ENCODE measurements at places on chromosomes 11 and 22.

DNA sequence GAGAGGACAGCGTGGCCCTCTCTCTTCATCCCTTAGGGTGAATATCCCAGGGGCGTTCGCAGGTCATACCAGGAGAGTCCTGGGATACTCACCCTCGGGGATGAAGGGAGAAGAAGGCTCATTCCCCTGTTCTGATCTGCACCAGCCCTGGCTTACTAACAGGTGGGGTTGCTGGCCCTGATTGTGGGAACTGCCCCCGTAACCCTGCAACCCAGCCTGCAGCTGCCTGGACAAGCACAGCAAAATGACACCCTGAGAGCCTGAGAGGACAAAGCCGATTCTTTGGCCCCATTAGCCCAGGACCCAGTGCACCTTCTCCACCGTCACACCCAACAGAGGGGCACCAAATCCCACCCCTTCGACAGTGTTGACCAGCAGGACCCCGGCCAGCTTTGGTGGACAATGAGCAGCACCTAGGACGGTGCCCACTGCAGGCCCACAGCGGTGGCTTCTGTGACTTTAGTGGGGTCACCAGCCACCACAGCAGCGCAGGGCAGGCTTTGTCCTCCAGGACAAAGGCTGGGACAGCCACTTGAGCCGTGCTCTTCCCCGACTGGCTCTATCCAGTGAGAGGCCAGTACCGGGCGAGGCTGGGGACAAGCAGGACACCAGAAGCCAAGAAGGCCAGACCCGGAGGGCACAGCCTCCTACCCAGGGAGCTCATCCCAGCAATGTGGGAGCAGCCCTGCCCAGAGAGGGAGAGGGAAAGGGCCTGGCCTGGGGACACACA lies 98.5 kb upstream of the RTL6 start:
- DNase-seq = no peak

DNA sequence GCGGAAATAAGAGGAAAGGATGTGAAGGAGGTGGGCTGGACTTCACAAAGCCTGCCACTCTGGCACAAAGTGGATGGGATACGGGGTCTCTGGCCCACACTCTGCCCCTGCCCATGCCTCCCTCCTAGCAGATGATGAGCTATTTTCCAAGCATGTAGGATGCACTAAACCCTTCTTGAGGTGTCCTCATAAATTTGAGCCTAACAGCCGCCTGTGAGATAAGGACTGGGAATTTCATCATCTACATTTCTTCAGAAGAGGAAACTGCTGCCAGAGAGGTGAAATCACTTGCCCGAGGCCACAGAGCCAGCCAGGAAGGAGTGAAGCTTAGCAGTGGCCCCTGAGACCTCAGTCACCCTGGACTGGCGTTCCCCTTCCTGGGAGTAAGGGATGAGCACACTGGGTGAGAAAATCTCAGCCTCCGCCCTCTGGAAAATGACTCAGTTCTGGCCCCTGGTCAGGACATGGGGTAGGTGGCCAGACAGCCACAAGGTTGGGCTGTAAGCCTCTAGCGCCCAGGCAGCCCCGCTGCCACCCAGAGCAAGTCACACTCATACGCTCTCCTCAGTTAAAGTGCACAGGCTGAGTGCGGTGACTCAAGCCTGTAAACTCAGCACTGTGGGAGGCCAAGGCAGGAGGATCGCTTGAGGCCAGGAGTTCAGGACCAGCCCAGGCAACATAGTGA lies 27.9 kb downstream of the MB start:
- no peak for DNase-seq

GRCh38 chr11:17013548-17014320 lies 480 bp downstream of the PLEKHA7 start:
- no peak for DNase-seq

DNA sequence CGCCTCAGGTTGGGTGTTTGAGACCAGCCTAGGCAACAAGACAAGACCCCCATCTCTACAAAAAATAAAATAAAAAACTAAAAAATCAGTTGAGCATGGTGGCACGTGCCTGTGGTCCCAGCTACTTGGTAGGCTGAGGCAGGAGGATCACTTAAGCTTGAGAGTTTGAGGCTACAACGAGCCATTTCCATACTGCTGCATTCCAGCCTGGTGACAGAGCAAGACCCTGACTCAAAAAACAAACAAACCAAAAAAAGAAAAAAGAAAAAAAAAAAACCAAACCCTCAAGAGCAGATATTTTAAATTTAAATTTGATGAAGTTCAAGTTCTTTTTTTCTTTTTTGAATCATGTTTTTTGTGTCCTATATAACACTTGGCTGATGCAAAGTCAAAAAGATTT lies 7.2 kb upstream of the CCDC83 start:
- no peak for DNase-seq

All from activated T-helper 1 cell treated with Interleukin-2 at 50 U/mL for 16 hours (primary cell).